ENCODE measurements at places on chromosomes 16 and 17. TPM values are rescaled to one million over a fixed set of nuclear protein-coding genes. Genes with fewer than 3 reads are reported as not detected.

Gene KCNJ2
- 1.2 TPM for total RNA-seq

Gene KRT13
- not detected for total RNA-seq

DNA sequence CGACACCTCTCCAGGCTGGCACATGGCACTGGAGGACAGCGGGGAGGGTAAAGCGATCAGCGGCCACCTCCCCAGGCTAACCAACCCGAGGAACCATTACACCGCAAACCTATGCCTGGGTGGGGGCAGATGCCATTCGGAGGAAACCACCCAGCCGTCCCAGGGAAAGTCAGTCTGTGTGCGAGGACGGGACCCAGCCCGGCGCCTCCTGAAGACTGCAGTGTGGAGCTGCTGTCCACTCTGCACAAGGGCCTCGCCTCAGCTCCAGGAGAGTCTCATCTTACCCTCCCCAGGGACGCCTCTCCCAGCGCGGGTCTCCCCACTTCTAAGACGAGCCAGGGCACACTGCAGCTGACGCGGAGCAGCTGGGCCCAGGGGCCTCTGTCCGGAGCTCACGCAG is 8.0 kb downstream of the SLC38A10 start:
- DNase-seq, result no peak

DNA sequence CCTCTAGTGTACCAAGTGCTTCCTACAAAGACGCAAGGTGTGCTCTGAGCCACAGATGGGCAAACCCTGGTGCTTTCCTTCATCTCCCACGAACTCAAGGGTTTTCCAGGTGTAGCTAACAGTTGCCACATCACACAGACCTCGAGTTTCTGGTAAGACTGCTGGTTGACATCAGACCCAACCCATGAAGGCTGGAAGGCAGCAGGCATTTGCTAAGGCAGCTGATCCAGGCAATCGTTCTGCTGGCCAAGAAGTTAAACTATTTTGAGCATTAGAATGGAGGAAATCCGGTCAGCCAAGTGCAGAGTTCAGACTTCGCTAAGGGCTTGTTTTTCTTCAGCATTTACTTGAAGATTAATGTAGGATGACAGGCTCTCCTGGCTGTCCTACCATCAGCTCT is 11.5 kb downstream of the HAS3 start:
- no peak for DNase-seq

DNA sequence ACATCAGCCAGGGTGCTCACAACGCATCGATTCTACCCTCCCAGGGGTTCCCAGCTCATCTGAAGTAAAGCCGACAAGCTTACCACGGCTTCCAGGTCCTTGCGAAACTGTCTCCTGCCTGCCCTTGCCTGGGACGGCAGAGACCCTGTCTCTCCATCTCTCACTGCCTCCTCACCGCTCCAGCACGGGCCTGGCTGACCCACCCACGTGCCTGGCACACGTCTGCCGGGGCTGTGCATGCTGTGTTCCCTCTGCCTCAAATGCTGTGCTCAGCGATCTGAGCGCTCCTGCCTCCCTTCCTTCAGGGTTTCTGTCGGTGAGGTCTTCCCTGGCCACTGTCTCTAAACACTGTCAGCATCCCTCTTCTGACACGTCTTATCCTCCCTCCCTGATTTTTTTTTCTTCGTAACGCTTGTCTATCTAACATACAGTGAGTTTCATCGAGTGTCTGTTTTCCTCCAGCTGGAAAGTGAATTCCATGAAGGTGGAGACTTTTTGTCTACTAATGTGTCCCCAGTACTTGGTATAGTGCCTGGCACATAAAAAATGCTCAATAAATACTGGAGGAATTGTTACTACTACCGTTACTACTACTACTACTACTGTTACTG is 208.4 kb downstream of the IRF8 start:
- no peak for DNase-seq

DNA sequence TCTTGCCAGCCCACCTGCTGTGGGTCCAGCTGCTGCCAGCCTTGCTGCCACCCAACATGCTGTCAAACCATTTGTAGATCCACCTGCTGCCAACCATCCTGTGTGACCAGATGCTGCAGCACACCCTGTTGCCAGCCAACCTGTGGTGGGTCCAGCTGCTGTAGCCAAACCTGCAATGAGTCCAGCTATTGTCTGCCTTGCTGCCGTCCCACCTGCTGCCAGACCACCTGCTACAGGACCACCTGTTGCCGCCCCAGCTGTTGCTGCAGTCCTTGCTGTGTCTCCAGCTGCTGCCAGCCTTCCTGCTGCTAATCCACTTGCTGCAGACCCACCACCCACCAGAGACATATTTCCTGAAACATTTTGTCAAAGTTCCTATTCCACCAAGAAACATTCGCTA is 641 bp downstream of the KRTAP9-1 start:
- DNase-seq, result no peak
